ENCODE measurements at places on chromosomes 6 and 20.
A peak's percentile ranks its signal among the peaks of the same experiment; 100 is the strongest.

DNA sequence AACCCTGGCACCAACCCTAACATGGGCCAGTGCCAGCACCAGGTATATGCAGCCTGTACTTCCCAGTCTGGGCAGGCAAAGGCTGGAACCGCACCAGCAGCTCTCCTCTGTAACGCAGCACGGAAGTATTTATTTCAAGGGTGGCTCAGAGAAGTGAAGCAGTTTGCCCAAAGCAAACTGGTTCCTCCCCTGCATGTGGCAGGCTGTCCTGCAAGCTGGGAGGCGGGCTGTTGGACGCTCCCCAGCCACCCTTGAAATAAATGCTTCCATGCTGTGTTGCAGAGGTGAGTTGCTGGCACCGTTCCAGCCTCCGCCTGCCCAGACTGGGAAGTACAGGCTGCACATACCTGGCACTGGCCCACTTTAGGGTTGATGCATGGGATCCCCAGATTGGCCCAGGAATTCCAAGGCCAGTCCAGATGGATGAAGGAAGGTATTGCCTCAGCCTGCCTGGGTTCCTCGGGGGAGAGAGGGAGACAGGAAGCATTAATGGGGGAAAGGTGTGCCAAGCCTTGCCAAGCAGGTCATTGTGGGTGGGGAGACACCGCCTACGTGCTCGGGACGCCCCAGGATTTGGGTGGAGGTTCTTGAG, 49.8 kb downstream of the PPARD start:
- no peak for DNase-seq

- no peak for DNase-seq
Observed at GRCh38 chr6:79062708-79063107, 15.3 kb downstream of the PHIP start.

GRCh38 chr20:3398681-3399252, 8.7 kb downstream of the DNAAF9 start:
- DNase-seq: no peak

GRCh38 chr6:2990248-2990931, 9.3 kb upstream of the NQO2 start:
- DNase-seq: peak; percentile 71

DNA sequence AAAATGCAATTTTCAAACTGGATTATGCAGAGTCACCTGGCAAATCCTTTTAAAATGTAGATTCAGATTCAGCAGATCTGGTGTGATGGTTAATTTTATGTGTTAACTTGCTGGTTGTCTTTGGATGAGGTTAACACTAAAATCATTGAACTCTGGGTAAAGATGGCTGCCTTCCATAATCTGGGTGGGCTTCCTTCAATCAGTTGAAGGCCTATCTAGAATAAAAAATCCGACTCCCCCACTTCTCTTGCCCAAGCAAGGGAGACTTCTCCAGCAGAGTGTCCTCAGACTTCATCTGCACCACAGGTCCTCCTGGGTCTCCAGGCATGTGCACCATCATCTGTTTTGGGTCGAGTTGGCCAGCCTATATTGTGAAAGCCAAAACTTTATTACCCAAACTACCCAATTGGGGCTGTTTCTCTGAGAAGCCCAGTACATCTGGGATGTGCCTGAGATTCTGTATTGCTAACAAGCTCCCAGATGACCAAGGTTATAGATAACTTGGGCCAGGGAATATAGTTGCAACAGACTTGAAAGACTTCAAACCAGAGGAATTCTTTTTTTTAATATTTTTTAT, 1.6 kb upstream of the SLC17A5 start:
- no peak for DNase-seq

- DNase-seq: no peak
Observed at GRCh38 chr20:37189416-37190016, 10.2 kb upstream of the MROH8 start.

- DNase-seq: peak; percentile 95
Observed at GRCh38 chr6:28895131-28895812, 28.5 kb downstream of the TRIM27 start.

DNA sequence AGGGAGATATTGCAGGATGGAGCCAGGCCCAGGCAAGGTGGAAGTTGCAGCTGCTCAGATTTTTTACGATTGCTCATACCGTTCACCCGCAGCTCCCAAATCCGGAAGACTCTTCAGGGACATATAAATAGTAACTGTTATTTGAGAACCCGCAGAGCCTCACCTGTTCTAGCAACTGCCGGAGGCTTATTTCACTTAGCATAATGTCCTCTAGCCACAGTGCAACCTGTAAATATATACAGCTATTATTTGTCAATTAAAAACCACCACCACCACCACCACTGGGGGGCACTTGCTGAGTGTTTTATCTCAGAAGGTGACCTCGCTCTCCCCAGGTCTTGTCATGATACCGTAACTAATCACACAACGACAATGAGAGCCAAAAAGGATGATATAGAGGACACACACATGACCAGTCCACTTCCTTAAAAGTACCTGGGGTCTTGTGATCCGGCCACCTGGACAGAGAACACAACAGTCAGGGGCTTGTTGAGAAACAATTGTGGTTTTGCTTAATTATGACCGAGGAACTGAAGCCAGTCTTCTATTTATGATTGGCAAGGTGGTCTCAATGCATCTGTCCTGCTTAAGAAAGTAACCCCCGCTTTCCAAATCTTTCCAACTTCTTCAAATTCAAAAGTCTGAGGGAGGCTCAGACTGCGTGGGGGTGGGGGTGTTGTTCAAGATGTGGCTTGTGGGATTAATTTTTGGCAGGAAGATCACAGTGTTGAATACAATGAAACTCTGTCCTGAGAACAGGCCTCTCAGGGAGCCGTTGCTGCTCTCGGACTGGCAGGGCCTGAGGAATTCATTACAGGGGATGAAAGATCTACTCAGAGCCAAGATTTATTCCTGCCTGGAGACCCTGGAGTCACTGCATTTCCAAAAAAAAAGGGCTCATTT, 107.7 kb upstream of the PRND start:
- DNase-seq: peak; percentile 89

DNA sequence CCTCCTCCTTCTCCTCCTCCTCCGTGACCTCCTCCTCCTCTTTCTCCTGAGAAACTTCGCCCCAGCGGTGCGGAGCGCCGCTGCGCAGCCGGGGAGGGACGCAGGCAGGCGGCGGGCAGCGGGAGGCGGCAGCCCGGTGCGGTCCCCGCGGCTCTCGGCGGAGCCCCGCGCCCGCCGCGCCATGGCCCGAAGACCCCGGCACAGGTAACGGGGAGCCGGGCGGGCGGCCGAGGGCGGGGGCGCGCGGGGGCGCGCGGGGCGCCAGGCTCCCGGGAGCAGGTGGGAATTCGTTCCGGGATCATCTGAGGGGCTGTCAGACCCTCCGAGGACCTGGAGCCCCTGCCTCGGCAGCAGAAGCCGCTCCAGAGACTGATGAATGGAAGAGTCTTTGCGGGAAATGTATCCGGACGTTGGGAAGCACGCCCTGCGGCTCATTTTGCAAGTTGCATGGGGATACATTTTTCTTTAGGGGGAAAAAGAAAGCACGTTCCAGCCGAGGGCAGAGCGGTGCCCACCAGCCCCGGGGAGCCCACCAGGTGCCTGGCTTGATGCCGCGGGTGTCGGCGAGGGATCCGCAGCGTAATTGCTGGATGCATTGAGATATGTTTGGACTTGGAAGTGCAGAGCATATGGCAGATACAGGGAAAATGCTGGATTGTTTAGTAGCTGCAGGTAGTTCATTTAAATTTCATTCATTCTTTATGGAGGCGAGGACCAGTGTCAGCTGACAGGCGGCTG, 394 bp downstream of the MYB start:
- DNase-seq: no peak

DNA sequence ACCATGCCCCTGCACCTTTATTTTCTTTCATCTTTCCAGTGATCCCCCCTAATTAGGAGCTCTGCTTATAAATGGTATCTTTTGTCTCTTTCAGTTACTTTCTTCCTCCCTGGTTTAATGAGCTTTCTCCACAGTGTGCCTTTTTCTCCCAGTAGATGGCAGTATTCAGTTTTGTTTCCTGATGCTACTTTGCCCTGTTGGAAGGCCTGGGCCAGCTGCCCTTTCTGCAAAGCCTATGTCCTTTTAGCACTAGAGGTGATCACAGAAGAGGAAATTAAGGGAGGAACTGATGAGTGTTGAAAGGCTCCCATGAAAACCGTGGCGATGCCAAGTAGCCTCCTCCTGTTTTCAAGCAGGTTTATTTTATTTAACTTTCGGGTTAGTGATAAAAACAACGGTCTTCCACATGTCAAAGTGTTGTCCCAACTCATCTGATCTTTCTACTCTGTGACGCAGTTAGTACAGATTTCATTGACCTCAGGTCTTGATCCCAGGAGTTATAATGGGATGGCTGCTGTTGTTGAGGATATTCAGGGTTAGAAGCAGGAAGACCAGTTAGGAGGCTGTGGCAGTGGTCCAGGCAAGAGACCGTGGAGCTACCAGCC, 184.2 kb upstream of the BMP2 start:
- DNase-seq: peak; percentile 67

DNA sequence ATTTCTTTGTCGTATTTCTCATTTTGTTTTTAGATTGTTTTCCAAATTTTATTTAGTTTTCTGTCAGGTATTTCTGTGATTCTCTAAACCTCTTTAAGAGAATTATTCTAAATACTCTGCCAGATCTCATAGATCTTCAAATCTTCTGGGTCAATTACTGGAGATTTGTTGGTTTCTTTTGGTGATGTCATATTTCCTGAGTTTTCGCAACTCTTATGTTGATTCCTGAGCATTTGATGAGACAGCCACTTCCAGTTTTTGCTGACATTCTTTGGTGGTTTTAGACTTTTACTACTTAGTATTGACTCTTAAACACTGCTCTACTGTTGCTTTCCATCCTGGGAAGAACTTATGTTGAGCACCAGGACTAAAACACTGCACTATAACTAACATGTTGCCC, 21.9 kb downstream of the ADGB start:
- no peak for DNase-seq

DNA sequence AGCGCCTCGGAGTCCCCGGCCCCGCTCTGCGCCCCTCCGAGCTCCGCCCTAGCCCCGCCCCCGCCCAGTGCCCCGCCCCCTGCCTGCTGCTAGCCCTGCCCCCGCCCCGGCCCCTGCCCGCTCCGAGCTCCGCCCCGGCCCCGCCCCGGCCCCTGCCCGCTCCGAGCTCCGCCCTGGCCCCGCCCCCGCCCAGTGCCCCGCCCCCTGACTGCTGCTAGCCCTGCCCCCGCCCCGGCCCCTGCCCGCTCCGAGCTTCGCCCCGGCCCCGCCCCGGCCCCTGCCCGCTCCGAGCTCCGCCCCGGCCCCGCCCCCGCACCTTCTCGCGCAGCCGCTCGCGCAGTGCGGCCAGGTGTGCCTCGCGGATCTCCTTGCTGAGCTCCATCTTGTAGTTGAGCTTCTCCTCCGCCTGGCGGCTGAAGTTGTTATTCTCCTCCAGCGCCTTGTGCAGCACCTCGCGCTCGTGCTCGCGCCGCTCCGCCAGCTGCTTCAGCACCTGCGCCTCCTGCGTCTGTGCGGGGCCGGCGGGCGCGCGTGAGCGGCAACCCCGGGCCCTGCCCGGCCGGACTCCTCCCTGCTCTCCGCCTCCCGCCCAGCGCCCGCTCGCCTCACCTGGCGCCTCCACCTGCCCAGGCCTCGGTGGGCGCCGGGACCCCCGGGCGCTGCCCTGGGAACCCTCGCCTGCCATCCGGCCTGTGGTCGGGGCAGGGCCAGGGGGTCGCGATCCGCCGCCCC, 11.3 kb downstream of the STMN3 start:
- DNase-seq: peak; percentile 86

DNA sequence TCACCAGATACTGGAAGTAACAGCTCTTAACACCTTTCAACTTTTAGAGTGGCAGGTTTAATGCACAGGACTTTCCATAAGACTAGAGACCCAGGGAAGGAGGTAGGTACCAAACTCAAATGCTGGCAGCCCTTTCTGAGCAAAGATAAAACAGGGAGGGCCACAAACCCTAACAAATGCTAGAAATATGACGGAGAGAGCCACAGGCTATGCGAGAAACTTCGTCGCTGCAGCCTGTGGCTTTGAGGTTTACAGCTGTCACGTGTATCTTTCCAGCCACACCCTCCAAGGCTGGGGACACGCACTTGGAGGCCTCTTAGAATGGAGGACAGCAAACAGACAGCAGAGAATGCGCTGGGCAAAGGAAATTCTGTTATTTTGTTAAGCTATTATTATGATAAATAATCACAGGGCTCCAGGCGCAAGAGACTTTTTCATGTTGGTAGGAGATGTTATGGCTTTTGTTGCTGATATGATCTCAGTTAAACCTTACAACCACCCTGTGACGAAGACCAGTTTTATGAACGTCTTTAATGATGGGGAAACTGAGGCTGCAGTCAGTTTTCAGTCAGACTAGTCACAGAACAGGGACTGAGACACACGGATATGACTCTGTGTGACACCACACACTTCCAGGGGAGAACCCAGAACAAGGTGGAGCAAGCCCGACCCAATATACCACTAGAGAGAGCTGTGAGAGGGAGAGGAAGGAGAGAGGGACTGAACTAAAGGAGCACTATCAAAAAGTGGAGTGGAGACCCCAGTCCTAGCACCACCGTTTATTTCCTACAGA, 2.0 kb downstream of the TRAM2 start:
- no peak for DNase-seq

DNA sequence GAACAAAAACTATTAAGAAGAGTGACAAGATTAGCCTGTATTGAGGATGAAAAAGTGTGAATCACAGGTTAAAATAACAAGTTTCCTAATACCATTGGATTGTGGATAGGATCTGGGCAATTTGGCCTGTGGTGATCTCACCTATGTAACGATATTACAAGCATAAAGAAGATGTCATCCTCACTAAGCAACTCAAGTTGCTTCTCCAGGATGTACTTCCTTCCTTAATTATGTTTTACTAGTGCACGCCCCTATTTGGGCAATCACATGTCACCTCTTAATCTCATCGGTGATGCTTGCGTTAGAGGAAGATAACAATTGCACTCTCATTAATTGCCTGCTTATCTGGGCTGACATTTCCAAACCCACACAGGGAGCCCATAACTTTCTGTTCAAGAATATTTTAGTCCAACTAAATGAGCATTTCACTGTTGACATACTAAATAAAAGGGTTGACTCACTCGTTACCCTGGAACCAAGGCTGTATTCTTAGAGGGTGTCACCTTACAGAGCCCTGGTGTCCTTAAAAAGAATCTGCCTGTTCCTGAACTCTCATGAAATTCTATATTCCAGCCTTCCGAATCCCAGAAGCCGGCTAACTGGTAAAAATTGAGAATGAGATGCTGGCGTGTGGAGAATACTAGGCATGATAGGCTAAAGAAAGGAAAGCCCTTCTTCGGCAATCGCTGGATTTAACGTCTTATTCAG, 88.2 kb upstream of the ATXN1 start:
- no peak for DNase-seq

All from Ammon's horn (tissue), 1 donor.